Cerebellum (tissue), 4 donors: ENCODE measurements at places on chromosomes 3 and 15.

GRCh38 chr15:78418686-78419085, 19.3 kb upstream of the IREB2 start:
- DNase-seq = no peak

GRCh38 chr3:50536471-50537180, 30.9 kb downstream of the C3orf18 start:
- DNase-seq = no peak

- DNase-seq = no peak
These were observed 15.0 kb upstream of the MINDY4B start for GRCh38 chr3:150920236-150920635.

- no peak for DNase-seq
These were observed 58.4 kb upstream of the HRH1 start for GRCh38 chr3:11095932-11096265.

GRCh38 chr3:48662753-48663488, at the start of gene CELSR3:
TSS of gene CELSR3 (minus strand) at chr3:48662886. CDS start at chr3:48662634, 252 bp downstream.
- DNase-seq = peak; percentile 90

GRCh38 chr15:34582461-34583371, 735 bp downstream of the GOLGA8B start:
- peak; percentile 38 for DNase-seq

- no peak for DNase-seq
These were observed 27.0 kb downstream of the ATRIP start for GRCh38 chr3:48473617-48473952.

- no peak for DNase-seq
These were observed 26.8 kb downstream of the STARD5 start for GRCh38 chr15:81297147-81297572.

DNA sequence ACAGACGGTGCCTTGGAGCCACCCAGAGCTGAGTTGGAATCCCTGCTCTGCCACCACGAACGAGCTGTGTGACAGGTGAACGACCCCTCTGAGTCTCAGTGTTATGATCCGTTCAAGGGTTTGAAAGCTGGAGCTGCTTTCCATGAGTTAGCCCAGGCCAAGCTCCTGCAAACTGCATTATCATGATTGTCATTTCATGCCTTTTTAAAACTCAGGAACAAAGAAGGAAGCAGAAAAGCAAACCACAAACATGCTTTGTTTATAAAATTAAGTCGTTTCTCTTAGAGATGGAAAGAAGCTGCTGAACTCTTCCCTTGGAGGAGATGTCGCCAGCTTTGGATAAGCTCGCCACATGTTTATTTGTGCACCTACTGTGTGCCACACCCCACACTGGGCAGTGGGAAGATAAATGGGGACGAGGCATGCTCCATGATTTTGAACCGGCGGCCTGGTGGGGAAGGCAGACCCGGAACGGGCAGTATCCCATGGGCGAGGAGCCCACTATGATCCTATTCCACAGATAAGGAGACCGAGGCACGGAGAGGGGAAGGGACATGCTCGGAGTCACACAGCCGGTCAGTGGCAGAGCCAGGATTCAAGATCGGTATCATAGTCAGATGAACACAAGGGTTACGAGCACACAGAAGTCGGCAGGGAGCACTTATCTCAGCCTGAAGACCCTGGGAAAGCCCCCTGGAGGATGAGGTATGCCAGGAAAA, 15.9 kb downstream of the HRH1 start:
- DNase-seq = no peak

DNA sequence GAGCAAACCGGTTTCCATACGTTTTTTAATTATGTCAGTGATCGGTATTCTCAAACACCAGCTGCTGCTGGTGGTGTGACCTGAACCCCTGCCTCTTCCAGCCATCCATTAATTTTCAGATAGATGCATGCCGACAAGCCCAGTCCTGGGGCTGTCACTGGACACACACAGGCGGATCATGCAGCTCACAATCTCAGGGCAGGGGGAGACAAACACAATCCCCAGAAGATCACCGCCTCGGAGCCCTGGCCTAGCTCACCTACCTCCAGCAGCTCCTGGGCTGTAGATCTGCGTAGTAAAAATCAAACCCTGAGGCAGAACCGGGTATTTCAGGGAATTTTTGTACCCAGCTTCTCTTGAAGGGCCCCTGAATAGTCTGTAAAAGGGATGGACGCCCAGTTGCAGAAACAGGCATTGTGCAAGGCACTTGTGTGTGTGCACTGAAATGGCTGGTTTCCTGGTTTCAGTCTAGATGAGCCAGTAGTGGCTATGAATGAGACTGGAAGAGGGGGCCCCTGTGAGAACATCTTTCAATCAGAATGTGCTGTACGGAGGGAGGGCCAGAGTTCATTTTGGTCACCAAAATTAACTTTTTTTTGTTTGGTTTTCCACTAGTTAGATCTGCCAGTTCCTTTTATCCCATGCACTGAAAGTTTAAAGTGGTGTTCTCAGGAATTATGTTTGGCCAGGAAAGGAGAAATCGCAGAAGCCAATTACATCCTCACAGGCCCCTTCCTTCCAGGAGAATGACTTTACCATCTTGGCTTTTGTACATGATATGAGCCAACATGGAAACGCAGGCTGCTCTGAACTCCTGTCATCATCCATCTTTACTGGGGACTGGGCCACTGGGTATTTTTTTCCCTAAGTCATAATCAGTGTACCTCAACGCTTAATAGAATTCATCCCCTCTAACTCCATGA, 55.0 kb upstream of the RPL32 start:
- DNase-seq = no peak

DNA sequence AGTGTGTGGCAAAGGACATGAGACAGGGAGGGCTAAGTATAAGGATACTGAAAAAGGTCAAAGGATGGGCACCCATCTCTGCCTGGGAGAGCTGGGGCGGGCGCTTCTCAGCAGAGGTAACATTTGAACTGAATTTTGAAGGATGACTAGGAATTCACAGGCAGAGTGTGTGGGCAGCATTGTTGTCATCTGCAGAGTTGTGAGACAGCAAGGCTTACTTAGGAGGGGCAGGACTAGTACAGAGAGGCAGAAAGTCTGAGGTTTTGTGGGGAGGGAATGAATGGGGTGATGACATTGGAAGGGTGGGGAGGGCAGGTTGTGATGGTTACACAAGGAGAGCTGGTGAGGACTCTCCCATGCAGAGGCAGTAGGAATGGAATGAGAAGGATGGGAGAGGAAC, 84.1 kb upstream of the PRR23C start:
- no peak for DNase-seq

- DNase-seq = no peak
These were observed 103.5 kb upstream of the RPL32 start for GRCh38 chr3:12944849-12945248.

DNA sequence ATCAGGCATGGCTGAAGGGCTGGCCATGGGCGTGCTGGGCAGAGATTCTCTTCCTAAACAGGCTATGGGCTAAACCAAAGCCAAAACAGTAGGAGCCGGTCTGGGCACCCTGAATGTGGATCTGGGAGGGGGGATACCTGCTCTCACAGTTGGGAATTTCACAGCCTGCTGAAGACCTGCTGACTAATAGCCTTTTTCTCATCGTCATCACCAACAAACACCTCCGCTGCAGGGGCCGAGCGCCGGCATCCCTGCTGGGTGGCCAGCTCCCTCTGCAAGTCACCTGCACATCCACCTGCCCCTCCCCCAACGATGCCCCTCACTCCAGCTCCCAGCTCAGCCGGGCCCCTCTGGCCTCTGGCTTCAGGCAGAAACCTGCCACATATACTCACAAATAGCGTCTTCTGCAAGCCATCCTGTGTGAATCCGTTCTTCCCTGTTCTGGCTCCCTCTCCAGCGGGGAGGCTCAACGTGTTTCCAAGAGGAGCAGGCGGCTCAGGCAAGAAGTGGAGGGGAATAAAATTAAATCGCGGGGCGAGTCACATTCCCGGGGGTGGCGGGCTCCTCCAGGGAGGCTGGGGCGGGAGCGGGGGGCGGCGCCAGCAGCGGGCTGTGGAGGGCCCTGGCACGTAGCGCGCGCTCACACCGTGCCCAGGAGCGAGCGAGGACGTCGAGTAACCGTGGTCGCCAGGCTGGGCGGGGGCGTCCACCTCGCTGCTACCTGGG, 466 bp downstream of the IQSEC1 start:
- peak; percentile 66 for DNase-seq

- no peak for DNase-seq
These were observed 130.6 kb downstream of the LRIG1 start for GRCh38 chr3:66370179-66370578.

- DNase-seq = no peak
These were observed 45.2 kb downstream of the CGNL1 start for GRCh38 chr15:57421551-57421950.

DNA sequence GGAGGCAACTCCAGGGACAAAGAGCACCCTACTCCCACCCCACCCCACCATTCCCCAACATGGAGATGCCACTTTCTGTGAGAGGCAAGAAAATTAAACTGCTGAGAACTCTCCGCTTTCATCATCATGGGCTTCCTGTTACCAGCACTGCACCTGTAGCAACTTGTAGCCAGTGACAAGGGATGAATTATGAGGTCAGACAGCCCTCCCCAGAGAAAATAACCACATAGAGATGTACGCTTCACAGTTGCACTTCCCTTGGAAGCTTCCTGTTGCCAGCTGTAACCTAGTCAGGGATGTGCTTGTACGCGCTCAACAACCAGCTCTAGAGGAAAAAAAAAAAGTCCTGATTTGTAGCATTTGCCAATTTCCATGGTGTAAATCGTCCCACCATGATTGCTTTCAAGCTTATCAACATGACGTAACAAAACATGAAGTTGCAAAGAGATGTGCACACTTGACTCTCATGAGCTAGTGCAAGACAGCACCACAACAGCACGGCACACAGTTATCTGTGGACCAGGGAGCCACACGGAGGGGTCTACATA, 145.4 kb downstream of the RAB11A start:
- DNase-seq = no peak

DNA sequence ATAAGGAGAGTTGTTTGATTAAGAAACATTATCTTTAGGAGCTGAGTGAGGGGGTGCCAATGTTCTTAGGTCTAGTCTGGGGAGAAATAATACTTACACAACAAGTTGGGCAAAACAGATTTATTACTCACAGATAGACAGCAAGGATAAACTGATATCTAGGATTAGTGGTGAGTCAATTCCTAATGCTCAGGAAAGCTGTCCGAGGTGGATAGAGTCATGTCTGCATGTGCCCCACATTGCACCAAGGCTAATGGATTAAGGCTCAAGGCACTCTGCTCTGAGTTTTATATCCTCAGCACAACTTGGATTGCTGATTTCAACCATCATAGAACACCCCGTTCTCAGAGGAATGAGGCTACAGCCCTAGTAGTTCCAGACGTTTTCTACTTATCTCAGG, 1042.3 kb downstream of the OTOL1 start:
- DNase-seq = no peak

DNA sequence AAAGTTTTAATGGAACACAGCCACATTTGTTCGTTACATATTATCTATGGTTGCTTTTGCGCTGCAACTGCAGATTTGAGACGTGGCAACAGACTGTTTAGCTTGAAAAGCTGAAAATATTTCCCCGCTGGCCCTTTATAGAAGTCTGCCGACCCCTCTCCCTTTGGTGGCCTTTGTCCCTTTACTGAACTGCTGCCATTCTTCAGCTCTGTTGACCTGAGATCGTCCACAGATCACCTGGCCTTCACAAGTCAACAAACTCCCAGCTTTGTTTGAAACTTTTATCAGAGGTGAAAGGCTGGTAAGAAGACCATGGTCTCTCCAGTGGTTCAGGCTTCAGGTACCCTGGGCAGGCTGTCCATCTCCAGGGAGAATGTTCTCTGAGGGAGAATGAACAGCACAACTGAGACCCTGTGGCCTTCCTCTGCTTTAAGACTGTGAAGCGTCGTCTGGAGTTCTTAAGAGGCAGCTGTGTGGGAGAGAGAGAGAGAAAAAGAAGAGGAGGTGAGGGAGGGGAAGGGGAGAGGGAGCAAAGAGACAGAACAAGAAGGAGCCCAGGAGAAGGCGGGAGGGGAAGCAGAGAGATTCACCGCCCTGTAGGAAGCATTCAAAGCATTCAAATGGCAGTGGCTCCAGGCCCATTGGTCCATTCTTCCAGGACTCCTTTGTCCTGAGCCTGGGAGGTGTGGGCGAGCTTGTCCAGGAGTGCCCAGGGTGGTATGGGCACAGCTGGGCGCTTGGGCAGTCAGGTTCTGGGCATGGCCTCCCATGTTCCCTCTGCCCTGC, 53.7 kb upstream of the INSYN1 start:
- no peak for DNase-seq

DNA sequence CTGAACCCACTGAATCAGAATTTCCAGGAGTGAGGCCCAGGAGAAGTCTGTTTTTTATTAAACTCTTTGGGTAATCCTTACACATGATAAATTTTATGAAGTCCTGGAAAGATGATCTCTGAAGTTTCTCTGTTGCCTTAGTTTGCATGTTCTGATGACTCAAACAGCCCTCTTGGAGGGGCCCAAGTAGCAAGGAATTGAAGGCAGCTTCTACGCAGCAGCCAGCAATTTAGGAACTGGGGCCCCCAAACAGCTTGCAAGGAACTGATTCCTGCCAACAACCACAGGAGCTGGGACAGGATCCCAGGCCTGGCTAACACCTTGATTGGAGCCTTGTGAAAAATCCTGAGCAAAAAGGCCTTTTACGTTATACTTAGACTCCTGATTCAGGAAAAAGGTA, 5.4 kb upstream of the ACP3 start:
- peak; percentile 20 for DNase-seq

DNA sequence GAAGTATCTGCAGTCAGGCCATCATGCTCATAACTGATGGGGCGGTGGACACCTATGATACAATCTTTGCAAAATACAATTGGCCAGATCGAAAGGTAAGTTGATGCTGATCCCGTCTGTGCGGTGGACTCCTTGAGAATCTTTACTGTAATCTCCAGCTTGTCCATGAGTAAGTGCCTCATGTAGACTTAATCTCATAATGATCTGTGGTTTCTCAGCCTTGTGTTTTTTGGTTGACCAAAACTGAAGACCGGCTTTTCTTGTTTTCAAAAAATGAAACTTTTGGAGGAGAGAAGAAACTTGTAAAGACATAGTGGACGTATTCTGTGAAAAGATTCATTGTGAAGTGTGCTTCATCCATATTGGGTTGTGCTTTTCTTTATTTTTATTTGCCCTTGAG, 285.7 kb downstream of the LRTM1 start:
- no peak for DNase-seq

DNA sequence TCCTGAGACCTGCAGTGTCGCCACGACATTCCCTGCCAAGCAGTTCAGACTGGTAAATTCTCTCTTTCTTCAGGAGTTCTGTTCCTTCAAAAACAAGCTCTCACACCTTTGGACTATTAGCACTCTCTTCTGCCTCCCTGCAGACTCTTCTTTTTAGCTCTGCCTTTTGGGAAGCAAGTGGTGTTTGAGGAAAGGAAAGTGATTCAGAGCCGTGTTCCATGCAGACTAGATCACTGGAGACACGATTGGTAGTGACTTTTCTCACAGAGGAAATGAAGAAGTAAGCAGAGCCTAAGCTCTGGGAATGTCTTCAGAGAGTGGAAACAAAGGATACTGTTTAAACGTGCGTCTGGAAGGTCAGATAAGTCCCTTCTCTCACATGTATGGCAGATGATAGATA, 270.6 kb upstream of the TPRG1 start:
- DNase-seq = no peak
